NCI-H774 (cell line): ENCODE measurements at places on chromosomes 6 and 20.

DNA sequence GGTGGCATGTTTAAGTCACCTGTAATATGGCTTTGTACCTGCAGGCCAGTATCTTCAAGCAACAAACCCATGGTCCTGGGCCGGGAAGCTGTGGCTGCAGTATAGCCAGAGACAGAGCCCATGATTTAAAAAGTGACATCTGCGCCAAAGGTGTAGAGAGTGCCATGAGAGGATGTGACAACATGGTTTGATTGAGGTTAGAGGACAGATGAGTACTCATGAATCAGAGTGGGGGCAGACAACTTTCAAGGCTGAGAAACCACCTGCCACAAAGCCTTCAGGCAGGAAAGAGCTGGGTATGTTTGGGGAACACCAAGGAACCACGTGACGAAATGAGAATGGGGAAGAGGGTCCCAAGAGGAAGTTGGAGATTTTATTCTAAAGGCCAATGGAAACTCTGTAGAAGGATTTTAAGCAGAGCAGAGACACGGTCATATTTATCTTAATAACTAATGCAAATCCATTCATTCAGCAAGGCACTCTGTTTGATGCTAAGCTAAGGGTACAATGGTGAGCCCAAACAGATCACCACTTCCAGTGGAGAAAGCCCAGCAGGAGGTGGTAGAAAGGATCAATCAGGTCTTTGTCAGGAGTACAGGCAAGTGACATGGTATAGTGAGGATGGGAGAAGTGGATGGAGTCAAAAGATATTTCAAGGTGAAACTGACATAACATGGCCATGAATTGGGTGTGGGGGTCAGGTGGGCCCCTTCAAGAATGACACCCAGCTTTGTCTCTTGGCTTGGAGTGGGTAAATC lies 3.4 kb upstream of the MICAL1 start:
- no peak for DNase-seq

GRCh38 chr20:20003031-20003954 lies 13.9 kb upstream of the NAA20 start:
- DNase-seq, result no peak

DNA sequence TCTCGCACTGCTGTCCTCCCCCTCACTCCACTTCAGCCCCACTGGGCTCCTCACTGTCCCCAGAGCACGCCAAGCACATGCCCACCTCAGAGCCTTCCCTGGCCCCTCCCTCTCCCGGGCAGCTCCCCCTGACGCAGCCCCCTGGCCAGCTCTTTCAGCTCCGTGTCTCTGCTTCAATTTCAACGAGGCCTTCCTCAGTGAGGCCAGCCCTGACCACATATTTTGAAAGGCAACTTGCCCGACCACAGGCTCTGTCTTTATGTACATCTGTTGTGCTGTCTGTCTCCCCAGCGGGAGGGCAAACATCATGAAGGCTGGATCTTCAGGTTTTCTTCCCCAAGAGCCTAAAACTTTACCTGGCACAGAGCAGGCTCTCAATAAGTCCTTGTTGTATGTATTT lies 44.6 kb downstream of the JPH2 start:
- no peak for DNase-seq

DNA sequence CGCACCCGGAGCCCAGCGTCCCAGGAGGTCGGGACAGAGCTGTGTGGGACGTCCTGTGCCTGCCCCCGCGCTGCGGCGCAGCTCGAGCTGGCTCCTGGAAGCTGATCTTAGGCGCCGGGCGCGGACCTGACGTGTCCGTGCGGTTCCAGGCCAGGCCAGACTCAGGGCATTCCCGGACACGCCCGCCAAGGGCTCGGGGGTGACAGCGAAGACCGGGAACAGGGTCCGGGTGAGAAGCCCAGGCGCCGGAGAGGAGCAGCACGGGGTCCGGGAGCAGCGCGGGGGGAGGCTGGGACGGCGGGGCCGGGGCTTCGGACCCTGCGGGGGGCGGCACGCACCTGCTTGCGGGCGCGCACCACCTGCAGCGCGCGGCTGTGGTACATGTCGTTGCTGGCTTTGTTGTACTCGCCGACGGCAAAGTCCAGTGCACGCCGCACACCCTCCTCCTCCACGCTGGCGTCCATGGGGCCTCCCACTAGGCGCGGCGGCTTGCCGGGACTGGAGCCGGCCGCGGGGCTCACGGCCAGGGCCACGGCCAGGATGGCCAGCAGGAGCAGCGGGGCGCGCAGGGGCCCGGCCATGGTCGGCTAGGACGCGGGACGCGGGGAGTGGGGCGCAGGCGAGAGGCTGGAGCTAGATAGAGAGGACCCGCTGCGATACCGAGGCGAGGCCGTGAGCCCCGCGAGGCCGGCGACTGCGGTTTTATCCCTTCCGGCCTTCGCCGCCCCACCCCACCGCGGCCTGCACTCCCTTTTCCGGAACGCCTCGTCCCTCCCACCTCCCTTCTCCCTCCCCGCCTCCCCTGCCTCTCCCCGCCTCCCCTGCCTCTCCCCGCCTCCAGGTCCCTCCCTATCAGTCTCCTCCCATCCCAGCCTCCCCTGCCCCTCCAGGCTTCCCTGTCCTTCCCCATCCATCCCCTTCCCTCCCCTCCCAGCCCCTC lies at the start of gene CST3:
TSS of gene CST3 (minus strand) at position 674 of the 940 bp plus-strand sequence. CDS start at position 581, 93 bp downstream.
- DNase-seq, result peak; percentile 63

- no peak for DNase-seq
These were observed 5.3 kb downstream of the GHRH start for GRCh38 chr20:37256286-37256685.

GRCh38 chr20:64069614-64070243 lies 6.7 kb downstream of the TCEA2 start:
- DNase-seq, result no peak

DNA sequence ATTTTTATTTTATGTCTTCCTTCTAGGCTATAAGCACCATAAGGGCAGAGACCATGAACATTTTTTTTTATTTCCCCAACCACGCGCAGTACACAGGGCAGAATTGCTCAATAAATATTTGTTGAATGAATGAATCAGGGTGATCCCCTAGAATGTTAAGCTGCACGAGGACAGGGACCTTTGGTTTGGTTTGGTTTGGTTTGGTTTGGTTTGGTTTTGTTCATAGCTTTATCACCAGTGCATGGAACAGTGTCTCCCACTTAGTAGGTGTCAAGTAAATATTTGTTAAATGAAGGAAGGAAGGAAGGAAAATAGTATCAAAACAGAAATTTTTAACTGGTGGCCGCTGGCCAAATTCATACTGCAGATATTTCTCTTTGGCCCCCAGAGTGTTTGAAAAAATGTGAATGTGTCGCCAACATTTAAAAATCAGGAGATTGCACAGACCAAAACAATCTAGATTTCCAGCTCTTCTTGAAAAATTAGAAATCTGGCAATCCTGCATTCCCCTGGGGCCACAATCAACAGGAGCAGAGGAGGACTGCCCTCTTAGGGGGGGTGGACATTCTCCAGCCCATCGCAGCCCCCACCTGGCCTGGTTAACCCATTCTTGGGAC lies 205.3 kb downstream of the EYA2 start:
- DNase-seq, result no peak

DNA sequence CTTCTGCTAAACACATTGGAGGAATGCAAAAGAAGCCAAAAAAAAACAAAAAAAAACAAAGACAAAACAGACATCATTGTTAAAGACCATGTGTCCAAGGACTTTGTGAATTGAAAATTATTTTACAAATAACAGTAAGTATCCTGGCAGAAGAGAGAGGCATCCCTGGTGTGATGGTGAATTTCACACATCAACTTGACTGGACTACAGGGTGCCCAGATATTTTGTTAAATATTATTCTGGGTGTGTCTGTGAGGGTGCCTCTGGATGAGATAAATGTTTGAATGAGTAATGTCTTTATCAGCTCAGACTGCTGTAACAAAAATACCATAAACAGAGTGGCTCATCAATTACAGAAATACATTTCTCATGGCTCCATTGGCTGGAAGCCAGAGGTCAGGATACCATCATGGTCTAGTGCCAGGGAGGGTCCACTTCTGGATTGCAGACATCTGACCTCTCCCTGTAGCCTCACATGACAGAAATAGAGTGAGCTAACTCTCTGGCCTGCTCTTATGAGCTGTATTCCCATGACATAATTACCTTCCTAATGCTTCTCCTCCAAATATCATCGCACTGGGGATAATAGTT lies 12.2 kb upstream of the C6orf118 start:
- no peak for DNase-seq

GRCh38 chr20:47059536-47059935 lies 164.9 kb downstream of the EYA2 start:
- DNase-seq, result no peak

DNA sequence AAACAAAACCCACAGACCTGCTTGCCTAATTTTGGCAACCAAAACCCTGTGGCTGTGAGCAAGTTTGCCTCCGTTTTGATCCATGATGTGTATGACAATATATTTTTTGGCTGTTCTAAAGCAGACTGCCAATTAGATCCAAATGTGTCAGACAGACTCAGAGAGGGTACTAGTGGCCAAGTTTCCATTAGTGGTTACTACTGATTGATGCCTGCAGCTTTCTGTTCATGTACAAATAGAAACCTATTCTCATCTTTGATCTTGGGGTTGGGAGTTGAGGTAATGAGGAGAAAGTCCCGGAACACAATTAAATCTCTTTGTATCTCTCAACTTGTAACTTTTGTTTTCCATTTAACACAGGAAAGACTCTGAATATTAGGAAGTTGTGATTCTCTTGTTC lies 100.9 kb downstream of the RNF144B start:
- DNase-seq, result no peak

GRCh38 chr6:55882718-55883569 lies 7.6 kb upstream of the BMP5 start:
- no peak for DNase-seq

- peak; percentile 94 for DNase-seq
These were observed 86.5 kb downstream of the CRYBG1 start for GRCh38 chr6:106446983-106447382.
